ENCODE measurements at places on chromosomes 1 and 21.

GRCh38 chr1:232980986-232981560 is 30.7 kb downstream of the NTPCR start:
- DNase-seq = no peak

DNA sequence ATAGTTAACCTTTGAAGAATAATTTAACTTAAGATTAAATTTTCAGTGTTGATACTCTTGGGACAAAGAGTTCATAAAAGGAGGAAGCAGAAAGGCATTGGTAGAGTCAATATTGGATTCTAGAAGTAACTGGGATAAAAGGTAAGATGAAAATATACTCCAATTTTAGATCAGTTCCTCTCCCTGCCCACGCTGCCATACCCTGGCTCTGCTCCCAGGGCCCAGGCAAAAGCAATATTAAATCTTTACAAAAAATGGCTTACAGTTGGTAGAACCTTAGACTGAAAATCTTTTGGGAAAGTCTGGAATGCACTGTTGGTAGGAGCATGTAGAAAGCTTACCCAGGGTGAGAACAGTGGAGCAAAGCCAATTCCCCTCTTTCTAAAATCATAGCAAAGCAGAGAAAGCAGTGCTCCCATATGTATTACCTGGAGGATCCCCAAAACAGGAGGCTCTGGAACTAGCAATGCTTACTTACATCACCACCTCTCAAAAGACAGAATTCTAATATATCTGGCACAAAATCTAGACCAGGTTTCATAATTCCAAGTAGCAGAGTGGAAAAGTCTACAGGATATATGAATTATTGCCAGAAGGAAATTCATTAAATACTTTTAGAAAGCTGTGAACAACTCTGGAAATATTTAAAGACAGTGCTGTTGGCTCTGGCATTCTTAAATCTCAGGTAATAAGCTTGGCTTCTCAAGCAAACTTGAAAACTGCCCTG is 24.5 kb downstream of the KIAA0319L start:
- DNase-seq = no peak

DNA sequence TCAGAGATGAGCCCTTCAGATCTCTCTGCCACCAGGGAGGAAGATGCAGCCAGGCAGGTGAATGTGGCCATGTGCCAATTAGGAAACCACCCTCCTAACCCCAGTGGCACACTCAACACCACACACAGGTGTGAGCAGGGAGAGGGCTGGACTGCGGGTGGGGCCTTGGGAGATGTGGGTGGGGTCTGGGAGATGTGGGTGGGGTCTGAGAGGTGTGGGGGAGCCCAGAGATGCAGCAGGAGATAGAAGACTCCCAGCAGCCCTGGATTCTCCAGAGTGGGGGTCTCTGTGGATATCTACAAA is 43.2 kb upstream of the COL6A1 start:
- DNase-seq = no peak

DNA sequence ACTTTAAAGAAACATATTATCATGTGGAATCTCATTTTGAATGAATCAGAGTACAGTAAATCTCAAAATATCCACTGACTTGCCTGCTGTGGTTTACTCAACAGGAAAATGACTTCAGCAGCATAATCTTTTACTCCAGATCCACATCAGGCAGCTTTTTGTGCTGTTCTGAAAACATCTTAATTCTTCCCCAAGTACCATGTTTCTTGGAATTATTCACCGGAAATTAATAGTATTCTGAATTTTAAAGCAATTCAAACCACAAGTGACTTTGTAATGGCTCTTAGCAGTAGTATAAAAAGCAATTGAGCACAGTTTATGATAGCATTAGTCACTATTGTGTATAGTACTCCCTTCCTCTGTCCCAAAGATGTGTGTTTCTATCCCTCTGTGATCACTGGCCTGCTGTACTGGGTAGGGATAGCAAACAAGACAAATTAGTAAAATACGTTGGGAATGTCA is 64.2 kb upstream of the ERRFI1 start:
- no peak for DNase-seq

- no peak for DNase-seq
These were observed 280.2 kb downstream of the PTGER3 start for GRCh38 chr1:70767377-70767776.

DNA sequence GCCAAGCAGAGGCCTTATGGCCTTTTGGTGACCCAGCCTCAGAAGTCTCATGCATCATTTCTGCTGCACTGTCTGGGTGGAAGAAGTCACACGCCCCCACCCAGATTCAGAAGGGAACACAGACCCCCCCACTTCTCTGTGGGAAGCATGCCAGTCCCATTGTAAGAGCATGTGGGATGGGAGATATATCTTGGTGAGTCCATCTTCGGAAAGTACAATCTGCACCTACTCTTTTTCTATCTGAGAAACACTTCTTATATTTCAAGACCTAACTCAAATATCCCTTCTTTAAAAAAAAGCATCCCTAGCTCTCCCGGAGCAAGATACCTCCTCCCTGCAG is 159.6 kb upstream of the FGGY start:
- no peak for DNase-seq

DNA sequence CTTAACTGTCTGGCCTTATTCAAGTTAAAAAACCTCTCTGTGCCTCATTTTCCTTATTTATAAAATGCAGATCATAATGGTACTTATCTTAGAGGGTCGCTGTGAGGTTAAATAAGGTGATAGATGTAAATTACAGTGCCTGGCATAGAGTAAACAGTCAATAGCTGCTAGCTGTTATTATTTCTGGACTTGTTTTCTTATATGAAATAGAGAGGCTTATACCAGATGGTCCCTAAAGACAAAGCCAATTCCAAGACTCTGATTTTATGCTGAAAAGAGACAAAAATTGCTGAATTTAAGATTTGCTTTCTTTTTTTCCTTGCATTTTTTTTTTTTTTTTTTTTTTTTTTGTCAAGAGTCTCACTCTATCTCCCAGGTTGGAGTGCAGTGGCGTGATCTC is 10.3 kb downstream of the PBX1 start:
- no peak for DNase-seq

GRCh38 chr1:58899587-58900271 is 115.9 kb upstream of the JUN start:
- DNase-seq = no peak

GRCh38 chr1:28551381-28551780 is 1.5 kb upstream of the TRNAU1AP start:
- no peak for DNase-seq

DNA sequence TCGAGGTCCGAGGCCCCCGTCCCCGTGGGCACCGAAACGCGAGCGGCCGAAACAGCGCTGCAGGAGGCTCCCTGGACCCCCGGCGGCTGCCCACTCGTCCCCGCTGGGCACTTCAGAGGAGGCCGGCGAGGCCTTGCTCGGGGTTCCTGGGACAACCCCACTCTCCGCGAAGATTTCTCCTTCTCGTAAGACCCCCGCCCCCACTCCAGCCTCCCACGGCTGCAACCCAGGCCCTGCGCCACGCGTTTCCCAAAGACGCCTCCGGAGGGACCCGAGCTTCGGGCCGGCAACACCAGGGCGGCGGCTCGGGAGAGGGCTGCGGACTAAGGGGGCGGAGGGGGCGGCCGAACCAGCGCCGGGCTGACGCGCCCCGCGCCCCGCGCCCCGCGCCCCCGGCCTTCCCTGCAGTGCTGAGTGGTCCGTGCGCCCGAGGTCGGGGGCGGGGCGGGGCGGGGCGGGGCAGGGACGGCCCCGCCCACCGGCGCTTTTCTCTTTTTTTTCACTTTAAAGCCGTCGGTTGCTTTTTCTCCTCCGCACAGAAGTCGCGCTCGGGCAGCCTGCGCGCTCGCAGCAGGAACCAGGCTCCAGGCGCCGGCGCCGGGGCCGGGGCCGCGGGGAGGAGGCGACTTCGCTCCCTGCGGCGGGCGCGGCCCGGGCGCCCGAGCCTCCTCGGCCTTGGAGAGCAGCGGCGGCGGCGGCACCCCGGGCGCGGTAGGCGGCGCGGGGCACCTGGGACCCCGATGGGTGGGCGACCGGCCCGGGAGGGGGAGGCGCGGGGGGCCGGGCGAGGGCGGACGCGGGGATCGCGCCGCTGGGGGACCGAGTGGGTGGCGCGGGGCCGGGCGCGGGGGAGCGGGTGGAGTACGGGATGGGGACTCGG is at the start of gene SPSB1:
TSS of gene SPSB1 (plus strand) at position 534 of the 880 bp plus-strand sequence. CDS start 62,998 bp downstream, outside the sequence.
- peak; percentile 90 for DNase-seq

All from pancreas (tissue), 10 donors.